ENCODE measurements at places on chromosomes 7 and 10.

GRCh38 chr10:47421057-47421952 lies 37.2 kb upstream of the ZNF488 start:
- DNase-seq, result no peak

DNA sequence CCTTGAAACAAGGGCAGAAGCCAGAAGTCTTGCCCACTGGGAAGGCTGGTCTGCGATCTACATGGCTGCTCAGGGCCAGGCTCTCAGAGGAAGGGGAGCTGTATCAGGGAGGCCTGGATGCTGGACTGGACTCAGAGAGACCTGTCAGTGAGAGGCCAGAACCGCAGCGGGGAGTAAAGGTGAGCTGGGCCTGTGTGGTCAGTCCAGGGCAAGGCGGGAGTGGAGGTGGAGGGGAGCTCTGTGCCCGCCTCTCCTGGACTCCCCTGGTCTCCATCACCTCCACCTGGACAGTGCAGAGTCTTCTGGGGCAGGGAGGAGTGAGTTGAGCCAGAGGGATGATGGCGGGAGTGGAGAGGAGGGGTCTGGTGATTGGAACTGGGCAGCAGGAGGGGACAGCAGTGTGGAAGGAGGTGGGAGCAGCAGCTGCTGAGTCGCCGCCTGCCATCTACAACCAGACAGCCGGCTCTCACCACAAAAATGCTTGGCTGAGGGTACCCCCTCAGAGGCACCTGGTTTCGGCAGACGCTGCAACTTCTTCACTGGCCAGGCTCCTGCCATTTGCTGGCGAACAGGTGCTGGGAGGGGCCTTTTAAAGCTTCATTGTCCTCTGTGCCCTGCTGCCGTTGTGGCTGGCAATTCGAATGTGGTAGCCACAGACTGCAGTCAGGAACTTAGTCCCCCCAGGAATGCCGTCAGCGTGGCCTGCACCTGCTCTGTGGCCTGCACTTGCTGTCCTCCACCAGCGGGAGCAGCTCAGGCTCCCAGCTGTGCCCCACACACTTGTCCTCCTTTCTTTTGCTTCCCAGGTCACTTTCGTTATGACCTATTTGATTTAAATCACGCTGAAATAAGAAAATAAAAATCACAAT lies 3.5 kb downstream of the RASSF4 start:
- DNase-seq, result no peak

DNA sequence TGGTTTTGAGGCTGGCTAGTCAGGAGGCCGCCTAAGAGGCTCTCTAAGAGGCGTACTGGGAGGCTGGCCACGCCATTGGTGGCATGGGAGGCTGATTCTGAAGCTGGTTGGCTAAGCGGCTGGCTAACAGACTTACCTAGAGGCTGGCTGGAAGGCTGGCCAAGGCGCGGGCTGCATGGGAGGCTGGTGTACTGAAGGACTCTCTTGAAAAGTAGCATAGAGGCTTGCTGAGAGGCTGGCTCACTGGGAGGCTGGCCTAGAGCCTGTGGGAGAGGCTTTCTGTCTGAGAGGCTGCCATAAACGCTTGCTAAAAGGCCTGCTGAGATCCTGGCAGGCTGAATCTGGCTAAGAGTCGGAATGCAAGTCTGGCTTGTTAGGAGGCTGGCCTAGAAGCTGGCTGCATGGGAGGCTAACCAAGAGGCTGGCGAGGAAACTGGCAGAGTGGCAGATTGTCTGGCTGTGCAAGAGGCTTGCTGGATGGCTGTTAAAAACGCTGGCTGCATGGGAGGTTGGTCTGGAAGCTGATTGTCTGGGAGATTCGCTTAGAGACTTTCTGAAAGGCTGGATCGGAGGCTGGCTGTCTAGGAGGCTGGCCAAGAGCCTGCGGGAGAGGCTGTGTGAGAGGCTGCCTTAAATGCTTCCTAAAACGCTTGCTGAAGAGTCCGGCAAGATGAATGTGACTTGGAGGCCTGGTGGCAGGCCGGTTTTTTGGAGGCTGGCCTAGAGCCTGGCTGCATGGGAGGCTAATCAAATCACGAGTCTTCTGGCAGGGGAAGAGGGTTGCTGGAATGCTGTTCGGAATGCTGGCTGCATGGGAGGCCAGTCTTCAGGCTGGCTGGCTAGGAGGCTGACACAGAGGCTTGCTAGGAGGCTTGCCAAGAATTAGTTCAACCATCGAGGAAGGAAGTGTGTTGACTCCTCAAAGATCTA lies 134.2 kb downstream of the OR13A1 start:
- DNase-seq, result no peak

DNA sequence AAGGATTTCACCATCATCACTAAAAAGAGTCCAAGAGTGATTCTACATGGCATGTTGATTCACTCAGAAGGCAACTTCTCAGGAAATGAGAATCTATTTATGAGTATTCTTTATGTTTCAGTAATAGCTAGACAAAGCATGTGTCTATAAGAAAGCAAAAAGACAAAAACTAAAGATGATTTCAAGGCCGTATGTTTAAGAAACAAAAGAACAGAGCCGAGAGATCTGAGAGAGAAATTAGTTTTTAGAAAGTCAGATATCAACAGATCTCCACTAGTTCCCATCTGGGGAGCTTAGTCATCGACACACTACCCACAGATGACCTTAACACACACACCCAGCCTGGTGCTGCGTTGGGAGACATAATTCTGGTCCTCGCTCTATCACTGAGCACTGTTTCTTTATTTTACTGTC lies 21.0 kb downstream of the PIP4K2A start:
- DNase-seq, result no peak

DNA sequence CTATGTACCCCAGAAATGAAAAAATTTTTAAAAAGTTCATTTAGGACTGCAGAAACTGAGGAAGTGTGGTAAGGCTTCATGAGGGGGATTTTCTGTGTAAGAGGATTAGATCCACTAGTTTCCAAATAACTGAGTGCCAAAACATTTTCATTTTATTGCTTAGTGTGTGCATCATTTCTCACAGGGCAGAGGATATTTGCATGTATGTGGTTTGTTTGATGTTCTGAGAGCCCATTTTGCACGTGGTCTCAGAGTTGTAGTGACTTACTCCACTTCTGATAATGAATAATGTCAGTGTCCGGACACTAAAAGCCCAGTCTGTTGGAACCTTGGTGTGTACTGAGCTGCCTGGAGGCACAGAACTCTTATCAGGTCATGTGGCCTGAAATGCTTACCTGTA lies 299.9 kb downstream of the AUTS2 start:
- no peak for DNase-seq

DNA sequence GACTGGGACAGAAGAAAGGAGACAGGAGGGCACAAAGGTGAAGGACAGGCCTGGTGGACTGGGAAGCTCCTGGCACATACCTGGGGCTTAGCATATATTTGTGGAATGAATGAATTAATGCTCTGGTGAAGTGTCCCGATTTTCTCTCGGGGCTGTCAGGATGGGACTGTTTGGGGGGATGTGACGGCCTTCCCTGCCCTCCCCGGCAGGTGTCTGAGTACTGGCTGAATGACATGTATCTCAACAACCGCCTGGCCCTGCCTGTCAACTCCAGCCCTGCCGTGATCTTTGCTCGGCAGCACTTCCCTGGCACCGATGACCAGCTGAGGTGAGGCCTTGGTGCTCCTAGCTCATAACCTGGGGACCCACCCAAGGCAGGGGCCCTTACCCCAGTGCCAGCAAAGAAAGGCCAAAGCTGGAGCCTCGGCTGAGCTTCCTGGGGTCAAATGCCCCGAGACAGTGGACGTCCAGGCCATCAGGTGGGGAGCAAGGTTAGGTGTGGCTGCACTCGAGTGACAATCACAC lies 6.5 kb downstream of the CHAT start:
- peak; percentile 36 for DNase-seq

GRCh38 chr7:573269-573932 lies 53.8 kb upstream of the PDGFA start:
- no peak for DNase-seq

GRCh38 chr7:138889582-138890498 lies 91.3 kb downstream of the KIAA1549 start:
- DNase-seq, result no peak

DNA sequence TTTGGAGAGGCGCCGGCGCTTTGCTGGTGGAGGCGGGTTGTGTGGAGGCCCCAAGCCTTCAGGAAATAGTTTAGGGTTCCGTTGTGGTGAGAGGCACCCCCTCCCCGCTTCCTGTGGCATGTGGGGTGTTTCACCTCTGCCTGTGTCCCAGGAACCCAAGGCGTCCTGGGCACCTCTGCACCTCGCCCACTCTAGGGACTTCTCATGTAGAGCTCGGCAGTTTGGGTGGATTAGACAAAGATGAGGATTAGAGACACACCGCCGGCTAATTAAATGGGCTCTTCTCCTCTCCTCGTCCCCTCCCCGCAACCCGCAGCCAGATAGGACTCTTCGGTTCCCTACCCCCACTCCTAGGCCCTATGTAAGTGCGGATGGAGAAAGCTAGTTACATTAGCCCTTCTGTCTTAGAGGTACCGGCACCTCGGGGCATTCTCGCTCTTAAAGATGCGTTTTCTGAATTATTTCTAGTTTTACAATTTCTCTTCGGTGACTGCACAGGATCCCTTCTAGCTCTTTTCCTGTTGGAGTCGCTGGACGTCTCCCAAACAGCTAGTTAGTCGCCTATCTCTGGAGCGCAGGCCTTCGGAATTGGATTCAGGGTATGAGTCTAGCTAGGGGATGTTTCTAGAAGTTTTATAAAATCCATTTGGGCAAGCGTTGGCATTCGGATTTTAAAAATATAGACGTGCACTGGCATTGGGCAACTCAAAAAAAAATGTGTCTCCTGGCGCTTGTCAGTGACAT lies 7.8 kb downstream of the PTF1A start:
- DNase-seq, result no peak

- no peak for DNase-seq
Measured at GRCh38 chr10:32927750-32928149, 30.3 kb downstream of the ITGB1 start.

GRCh38 chr10:69786791-69787190 lies 14.9 kb upstream of the COL13A1 start:
- DNase-seq, result no peak
